ENCODE measurements at places on chromosomes 2 and 18.

DNA sequence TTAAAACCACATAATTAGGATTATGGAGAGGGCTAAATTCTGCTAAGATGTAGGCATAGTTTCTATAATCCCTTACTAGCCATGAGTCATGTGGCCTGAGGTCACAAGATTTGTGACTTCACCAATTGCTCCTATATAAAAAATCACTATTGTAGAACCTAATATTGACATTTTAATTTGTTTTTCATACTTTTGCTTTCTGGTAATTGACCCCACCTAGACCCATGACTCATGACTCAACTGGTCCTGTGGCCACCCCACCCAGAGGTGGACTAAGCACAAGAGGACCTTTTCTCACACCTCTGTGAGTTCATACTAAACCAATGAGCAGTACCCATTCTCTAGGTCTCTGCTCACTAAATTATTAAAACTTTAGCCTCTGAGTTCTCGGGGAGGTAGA lies 1567.5 kb upstream of the LRRTM1 start:
- no peak for DNase-seq

GRCh38 chr2:61419129-61419528 lies 51.8 kb downstream of the USP34 start:
- DNase-seq: no peak

DNA sequence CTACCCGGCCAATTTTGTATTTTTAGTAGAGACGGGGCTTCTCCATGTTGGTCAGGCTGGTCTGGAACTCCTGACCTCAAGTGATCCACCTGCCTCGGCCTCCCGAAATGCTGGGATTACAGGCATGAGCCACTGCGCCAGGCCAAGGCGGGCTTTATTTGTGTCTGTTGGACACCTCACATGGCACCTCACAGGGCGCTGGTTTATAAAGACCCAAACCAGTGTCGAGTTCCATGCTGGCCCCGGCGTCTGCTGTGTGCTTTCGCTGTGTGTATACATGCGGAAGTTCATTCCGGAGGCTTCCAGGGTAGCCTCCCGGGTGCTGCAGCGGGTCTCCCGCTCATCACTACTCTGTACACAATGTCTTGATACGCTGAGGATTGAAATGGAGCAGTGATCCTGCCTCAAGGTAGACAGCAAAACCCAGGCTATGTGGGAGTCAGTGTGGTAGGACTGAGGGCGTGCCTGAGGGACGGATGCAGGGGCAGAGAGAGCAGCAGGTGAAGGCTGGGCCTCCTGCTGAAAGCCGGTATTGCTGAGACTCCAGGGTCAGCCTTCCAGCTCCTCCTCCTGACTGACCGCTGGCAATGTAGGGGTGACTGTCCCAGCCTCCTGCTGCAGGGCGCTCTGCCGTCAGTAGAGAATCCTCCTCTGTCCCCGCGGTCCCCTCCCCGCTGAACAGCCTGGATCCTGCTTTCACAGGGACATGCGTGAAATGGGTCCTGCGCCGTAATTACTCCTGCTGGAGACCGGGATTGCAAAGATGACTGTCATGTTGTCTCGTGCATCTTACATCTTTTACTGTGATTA lies 22.7 kb downstream of the LDLRAD4 start:
- no peak for DNase-seq

DNA sequence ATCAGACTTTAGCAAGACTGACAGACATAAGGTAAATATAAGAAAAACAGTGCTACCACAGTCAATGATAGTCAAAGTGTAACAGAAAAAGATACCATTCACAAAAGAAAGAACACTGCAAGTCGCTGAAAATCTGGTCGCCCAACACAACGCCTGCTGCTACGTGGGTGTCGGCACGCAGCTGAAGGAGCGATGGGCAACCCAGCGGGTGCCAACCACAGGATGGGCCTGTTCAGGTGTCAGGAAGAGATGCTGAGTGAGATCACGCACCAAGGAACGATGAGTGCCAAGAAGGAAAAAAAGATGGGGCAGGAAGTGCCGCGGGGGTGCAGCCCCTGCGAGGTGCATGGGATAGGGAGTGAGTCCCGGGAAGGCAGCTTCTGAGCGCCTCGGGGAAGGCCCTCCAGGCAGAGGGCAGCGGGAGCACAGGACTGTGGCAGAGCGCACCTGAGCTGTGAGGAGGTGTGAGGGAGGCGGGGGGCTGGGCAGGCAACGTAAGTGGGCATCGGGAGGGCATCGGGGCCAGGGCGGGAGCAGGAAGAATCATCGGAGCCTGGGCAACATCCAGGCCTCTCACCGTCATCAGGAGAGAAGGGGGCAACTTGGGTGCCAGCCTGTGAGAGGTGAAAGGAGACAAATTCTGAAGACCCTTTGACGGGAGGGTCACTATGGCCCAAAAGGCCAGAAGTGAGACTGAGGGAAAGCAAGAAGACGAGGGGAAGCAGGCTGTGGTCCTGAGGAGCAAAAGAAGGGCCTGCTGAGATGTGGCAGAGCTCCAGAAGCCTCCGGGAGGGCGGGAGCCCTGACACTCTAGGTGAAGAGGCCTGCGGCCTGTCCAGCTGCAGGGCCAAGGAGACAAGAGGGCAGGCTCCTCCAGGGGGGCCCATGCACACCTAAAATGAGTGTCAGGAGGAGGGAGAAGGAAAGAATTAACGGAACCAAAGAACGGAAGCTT lies 14.8 kb upstream of the MTERF4 start:
- no peak for DNase-seq

DNA sequence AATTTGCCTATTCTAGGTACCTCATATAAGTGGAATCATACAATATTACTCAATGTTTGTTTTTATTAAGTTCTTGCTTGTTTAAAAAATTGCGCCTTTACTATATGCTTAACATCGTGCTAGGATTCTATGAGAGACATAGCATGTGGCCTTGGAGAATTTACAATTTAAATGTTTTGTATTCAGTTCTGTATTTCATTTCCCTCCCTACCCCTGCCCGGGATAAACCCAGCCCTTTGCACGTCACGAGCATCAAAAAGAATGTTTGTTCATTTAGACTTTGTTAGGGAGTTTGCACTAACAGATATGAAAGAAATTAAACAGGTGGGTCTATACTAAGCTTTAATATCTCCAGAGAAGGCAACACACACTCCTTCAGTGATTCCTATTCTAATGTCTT lies 75.7 kb downstream of the C18orf54 start:
- no peak for DNase-seq
